Fibroblast of lung (primary cell): ENCODE measurements at places on chromosomes 12 and 14. TPM values are rescaled to one million over a fixed set of nuclear protein-coding genes. Genes with fewer than 3 reads are reported as not detected.

DNA sequence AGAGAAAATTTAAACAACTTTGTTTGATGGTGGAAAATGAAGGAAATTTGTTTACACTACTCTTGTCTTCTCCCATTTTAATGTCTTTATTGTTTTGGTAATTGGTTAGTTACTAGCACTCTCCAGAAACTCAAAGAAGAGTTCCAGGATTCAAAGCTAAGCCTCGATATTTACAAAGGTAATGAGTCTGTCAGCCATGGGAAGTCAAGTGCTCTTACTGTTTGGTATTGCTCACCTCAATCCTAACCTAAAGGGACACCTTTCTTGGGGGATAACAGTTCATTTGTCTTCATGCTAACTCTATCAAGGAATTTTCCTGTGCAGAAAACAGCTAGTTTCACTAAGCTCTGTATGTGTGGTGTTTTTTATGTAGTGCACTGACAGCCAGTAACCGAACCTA lies 222.9 kb upstream of the LMO3 start:
- DNase-seq, result no peak

- DNase-seq, result peak; percentile 19
Measured at GRCh38 chr12:26833743-26834490, 923 bp upstream of the ITPR2 start.

DNA sequence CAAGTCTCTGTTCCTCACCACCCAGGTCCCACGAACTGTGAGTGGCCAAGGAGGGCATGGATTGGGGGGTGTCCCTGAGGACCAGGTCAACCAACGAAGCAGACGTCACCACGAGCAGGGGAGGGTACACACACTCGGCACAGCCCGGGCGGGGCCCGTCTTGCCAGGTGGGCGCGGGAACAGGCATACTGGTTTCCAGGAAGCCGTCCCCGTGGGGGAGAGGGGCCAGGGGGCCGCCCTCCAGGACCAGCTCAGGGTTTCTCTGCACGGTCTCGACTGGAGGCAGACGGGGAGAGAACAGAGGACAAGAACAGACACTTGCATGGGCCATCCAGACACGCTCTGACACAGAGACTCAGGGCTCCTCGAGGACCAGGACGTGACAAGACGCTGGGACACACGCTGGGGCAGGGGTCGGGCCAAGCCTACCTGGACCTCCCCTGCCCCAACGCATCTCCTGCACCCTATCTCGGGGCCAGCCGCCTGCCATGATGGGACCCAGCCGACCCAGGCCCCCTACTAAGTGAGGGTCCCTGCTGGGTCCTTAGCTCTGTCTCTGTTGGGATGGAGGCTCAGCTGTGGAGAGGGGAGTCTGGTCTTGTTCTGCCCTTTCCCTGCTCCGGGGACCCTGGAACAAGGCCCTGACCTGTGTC lies 11.3 kb downstream of the ARL6IP4 start:
- DNase-seq, result no peak

GRCh38 chr14:33347796-33348195 lies 409.1 kb downstream of the NPAS3 start:
- no peak for DNase-seq

DNA sequence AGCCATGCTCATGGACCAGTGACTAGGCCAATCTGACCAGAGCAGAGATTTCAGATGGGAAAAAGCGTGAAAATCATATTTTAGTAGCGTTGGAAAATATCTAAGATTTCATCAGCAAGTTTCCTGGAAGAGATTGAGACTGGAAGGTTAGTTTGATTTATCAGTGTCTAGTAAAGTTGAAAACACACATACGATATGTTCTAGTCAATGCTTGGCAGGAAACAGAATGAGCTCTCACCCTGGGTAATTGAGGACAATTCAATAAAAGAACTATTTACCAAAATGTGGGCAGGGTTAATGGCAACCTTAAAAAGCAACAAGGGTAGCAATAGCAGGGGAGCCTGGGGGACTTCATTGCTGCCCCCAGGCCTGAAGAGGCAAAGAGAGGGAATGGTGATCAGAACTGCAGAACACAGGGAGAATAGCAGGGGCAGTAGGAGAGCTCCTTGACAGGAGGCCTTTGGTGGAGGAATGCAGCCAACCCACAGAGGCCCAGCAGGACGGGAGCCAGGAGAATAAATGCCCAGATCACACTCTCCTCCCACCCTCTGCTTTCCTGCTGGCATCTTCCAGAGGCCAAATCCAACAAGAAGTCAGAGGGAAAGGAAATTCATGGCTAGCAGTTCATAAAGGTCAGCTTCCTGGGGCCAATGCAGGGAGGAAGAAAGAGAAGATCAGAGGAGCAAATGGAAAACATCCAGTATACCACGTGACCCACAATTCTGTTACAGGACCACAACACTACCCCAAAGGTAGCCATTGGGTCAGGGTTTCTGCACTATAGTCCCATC lies 27.6 kb upstream of the LRP6 start:
- peak; percentile 15 for DNase-seq

GRCh38 chr14:28102001-28102400 lies 664.6 kb upstream of the FOXG1 start:
- DNase-seq, result no peak

Gene NGB
- polyA plus RNA-seq, result not detected in 2 replicates

Gene CLEC2A
- not detected in 2 replicates for polyA plus RNA-seq

Gene RAB15
- polyA plus RNA-seq, result 2.2 and 8.8 TPM in 2 replicates
